ENCODE measurements at places on chromosomes 3 and 15.

- DNase-seq, result no peak
Observed at GRCh38 chr3:12840591-12841148, 695 bp downstream of the RPL32 start.

- DNase-seq, result no peak
Observed at GRCh38 chr3:178618896-178619295, 82.7 kb downstream of the KCNMB2 start.

- DNase-seq, result no peak
Observed at GRCh38 chr3:128727485-128727884, 1.5 kb downstream of the RAB7A start.

GRCh38 chr3:156723182-156723619 is 48.8 kb downstream of the TIPARP start:
- peak; percentile 61 for DNase-seq

DNA sequence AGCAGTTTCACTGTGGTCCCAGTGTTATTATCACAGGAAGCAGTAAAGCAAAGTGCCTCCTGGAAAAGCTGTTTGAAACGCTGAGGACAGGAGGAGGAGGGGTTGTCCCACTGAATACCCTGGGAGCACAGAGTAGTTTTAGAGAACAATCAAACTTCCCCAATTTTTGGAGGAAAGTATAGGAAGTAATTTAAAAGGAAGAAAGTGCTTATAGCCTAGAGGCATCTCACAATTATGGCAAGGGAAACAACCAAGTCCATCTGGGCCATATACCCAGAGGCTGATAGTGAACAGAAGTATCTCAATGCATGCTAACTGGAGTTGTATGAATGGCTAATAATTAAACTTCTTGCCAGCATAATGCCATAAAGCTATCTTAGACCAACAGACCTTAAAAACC is 137.2 kb upstream of the EPHA6 start:
- no peak for DNase-seq

DNA sequence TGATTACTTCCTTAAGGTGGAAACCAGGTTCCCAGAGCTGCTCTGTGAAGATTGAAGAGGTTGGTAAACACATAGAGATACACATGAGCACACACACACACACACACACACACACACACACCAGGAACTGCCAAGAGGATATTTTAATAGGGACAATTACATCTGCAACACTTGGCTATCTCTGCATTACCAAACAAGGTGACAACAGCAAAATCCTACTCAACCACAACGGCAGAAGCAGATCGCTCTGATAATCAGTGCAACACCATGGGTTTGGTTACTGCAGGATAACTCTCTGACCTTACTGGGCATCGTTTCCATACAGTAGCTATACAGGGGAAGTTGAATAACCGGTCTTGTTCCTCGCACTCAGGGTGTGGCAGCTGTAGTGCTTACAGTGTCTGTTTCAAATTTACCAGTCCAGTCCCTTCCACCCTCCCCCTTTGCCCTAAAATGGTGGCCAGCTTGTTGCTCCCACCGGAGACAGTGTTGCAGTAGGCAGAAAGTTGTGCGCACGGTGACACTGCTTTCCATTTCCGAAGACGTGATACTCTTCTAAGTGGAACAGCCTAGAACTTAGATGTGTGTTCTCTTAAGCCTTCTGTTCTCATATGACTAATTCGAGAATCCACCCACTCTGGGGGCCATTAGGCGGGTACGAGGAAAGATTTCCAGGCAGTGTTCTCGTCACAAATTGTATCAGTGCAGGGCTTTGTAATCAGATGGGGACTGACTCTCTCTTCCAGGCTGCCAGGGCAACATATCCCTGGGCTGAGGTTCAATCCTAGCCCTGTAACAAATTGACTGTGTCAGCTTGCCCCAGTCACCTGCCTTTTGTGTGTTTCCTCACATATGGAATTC is 176.2 kb downstream of the P3H2 start:
- no peak for DNase-seq
